Fibroblast of skin of abdomen (primary cell): ENCODE measurements at places on chromosomes 5 and 9.

GRCh38 chr9:89022001-89022759 is 30.9 kb downstream of the S1PR3 start:
- peak; percentile 30 for DNase-seq

DNA sequence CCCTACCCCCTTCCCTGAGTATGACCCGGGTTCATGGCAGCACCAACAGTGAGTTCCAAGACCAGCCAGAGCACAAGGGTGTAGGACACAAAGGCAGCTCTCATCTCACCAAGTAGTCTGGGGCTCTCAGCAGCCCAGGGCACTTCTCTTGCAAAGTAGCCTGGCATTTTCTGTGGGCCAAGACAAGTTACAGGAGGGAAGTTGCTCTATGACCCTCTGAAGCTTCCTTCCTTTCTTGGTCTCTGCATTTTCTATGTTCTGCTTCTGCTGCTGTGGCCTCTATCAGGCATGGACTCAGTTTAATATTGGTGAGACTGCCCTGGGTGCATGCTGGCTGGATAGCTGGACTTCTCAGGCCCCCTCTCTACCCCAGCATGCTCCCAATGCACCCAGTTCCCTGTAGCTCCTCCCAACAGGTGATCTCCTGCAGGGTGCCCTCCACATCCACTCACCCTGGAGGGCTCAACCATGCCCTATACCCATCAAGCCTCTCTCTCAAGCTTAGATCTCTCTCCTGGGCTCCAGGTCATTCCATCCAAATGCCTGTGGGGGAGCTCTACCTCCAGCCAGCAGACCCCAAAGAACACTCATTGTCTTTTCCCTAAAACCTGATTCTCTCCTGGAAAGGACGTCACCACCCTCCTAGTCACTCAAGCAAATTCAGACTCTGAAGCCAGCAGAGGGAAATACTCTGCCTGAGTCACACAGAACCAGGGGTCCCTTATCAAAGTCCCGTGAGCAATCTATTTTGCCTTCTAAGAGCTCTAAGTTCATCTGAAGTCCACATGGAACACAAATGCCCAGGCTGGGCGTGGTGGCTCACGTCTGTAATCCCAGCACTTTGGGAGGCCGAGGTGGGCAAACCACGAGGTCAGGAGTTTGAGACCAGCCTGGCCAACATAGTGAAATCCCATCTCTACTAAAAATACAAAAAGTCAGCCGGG is 13.8 kb downstream of the TBC1D2 start:
- no peak for DNase-seq

DNA sequence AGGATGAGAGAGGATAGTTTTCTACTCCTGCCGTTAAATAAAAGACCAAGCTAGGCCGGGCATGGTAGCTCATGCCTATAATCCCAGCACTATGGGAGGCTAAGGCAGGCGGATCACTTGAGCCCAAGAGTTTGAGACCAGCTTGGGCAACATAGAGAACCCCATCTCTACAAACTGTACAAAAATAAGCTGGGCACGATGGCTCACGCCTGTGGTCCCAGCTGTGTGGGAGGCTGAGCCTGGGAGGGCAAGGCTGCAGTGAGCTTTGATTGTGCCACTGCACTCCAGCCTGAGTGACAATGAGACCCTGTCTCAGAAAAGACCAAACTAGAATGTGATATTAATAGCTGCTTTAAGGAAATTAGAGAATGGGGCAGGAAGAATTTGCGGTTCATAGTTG is 158.4 kb downstream of the NIPBL start:
- no peak for DNase-seq

- no peak for DNase-seq
Measured at GRCh38 chr9:136309101-136309801, 5.4 kb upstream of the CCDC187 start.

GRCh38 chr9:5896863-5897262 is 6.2 kb downstream of the MLANA start:
- peak; percentile 6 for DNase-seq
